CD4-positive, alpha-beta T cell treated with Interleukin-2 at 100 ng/mL for 4 hours (primary cell): ENCODE measurements at places on chromosomes 5 and 9.

GRCh38 chr5:62621280-62621679 is 42.7 kb downstream of the LRRC70 start:
- DNase-seq: no peak

GRCh38 chr5:16669776-16670175 is 53.0 kb upstream of the RETREG1 start:
- no peak for DNase-seq

GRCh38 chr5:56159521-56159947 is 73.6 kb downstream of the ANKRD55 start:
- no peak for DNase-seq

DNA sequence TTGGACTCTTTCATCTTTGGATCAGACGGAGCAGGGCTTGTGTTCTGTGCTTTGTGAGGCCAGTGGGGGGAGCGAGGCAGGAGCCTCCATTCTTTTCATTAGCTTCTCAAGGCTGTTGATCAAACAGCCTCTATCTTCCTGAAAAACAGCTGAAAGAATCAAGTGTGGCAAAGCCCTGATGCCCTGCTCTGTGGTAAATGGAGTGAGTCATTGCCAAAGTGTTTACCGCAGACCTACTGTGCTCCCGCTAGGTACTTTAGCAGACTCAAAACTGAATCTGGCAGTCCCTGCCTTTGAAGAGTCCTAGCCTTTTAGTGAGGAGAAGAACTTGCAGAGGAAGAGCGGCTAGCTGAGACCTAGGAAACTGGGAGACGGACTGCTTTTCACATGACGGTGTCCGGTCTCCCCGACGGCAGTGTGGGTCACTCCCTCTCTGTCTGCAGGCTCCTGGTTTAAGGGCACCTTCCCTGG is 3.3 kb downstream of the ANKRD33B start:
- no peak for DNase-seq

DNA sequence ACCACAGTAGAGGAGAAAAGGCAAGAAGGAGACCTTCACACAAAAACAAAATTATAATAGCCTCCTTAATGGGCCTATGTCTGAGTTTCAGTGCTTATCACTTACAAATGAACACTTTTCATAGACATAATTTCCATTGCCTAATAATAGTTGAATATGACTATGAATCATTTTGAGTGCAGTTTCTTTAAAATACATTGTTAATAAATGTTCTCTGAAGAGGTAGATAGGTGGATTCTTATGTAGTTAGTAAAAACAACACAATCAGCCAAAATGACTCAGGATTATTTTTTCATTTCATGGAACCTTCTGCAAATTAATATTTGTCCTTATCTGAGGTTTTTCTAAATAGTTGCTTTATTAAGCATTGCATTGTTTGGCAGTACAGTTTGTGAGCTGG is 45.6 kb downstream of the DAPK1 start:
- no peak for DNase-seq

DNA sequence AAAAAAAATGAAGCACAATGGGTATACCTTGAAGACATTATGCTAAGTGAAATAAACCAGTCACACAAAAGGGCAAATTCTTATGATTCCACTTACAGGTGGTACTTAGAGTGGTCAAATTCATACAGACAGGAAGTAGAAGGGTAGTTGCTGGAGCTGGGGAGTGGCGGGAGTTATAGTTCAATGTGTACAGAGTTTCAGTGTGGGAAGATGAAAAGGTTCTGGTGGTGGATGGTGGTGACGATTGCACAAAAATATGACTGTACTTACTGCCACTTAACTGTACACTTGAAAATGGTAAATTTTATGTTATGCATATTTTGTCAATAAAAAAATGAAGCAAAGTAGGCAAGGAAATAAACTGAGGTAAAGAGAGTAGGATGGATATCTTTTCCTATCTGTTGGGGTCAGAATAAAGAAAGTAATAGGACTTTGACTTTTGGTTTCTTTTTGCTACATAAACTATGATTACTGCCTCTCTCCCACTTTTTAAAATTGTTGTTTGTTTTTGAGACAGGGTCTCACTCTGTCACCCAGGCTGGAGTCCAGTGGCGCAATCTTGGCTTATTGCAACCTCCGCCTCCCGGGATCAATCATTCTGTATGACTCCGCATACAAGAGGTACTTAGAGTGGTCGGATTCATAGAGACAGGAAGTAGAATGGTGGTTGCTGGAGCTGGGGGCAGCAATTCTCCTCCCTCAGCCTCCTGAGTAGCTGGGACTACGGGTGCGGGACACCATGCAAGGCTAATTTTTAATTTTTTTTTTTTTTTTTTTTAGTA is 4.0 kb upstream of the PSAT1 start:
- DNase-seq: no peak
